ENCODE measurements at places on chromosomes 16 and 17. TPM values are rescaled to one million over a fixed set of nuclear protein-coding genes. Genes with fewer than 3 reads are reported as not detected.

The CBX8 gene
- 36.6 TPM for total RNA-seq

The CDRT4 gene
- 1.8 TPM for total RNA-seq

The SCNN1G gene
- total RNA-seq = not detected

The CD300A gene
- not detected for total RNA-seq

The DNAAF8 gene
- 0.54 TPM for total RNA-seq

The KRT9 gene
- not detected for total RNA-seq

The TMEM106A gene
- total RNA-seq = 8.0 TPM

The CPNE7 gene
- 40.4 TPM for total RNA-seq

The HBZ gene
- not detected for total RNA-seq

The PFAS gene
- 44.1 TPM for total RNA-seq

The TBC1D10B gene
- 40.5 TPM for total RNA-seq

The PHOSPHO1 gene
- 0.48 TPM for total RNA-seq

The SDR42E2 gene
- total RNA-seq = not detected

The TBC1D3K gene
- not detected for total RNA-seq

The MYL4 gene
- total RNA-seq = 0.39 TPM

The ARHGAP23 gene
- 69.7 TPM for total RNA-seq

The MYH3 gene
- total RNA-seq = 2.4 TPM

The SLC5A11 gene
- 0.95 TPM for total RNA-seq

The CDIPT gene
- total RNA-seq = 57.1 TPM

The TOB1 gene
- 114 TPM for total RNA-seq
